SK-N-DZ (cell line): ENCODE measurements at places on chromosomes 4 and X.

DNA sequence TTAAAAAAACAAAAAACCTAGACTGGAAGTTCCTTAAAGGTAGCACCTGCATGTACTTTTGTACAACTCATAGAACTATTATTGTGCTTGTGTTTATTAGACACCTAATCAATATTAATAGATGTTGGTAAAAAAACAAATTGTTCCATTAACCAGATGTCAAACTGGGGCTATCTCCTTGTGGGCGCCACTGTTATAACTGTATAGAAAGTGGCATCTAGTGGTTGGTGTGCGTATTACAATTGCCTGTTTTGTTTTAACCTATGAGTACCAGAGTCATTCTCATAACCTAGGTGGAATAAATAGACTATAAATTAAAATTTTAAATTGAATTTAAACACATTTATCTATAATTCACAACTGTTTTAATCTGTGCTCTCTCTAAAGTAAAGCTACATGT, 97.4 kb downstream of the COL4A5 start:
- peak; percentile 4 for DNase-seq

DNA sequence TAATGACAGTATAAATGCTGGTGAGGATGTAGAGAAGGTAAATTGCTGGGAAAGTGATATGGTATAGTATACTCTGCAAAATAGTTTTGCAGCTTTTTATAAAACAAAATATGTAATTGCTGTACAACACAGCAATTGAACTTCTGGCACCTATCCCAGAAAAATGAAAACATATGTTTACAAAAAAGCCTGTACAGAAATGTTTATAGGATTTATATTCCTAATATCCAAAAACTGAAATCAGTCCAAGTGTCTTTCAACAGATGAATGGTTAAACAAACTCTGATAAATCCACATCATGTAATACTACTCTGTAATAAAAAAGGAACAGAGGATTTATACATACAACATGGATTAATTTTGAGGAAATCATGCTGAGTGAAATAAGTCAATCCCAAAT, 198.4 kb upstream of the ACTRT1 start:
- DNase-seq = no peak

- no peak for DNase-seq
Observed at GRCh38 chr4:55744369-55744768, 75.2 kb upstream of the EXOC1L start.

DNA sequence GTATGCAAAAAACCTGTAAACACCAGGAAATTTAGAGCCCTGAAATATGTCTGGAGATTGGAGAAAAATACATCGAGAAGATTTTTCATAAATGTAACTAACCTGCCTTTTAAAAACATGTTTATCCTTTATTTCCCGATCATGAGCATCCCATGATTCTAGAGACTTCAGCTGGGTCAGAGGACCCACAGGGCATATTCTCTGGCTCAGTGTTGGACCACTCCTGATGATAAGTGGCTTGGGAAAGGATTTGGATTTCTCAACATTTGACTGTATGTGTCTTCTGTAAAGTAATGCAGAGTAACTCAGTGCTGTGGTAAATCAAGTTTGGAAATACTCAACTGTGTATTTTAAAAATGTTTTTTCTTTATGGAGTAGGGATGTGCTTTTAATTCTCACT, 40.0 kb upstream of the ANK2 start:
- DNase-seq = no peak

DNA sequence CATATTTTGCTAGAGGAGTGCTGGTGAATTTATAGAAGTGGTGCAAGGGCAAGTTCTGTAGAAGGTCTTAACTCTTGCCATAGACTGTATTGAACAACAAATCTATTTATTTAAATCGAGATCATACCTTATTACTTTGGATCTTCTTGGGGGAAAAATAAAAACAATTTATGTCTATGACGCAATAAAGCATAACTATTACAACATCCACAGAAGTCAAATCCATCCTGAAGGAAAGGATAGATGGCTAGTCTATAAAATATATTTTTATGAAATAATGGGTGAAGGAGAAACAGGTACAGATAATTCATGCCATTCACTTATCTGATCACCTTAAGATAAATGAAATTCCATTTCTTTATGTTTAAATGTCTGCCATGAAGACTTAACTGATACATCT, 1168.8 kb upstream of the AGA start:
- DNase-seq = no peak

DNA sequence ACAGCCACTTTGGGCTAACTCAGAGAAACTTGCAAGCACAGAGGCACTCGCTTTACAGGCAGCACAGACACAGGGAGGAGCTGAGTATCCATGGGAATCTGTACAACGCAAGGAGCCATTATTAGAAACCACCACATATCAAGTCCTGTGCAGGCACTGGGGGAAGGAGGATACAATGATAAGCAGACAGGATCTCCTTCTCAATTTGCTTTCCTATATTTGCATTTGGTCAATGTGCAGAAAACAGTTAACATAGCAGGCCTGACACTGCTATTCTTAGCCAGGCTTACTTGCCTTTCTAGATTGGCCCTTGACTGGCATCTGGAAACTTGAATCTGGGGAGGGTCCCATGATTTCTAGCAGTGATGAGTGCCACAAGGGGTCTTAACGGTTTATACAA, 65.8 kb downstream of the TEC start:
- no peak for DNase-seq

GRCh38 chr4:155530290-155530689, 136.4 kb upstream of the GUCY1A1 start:
- DNase-seq = no peak

- no peak for DNase-seq
Observed at GRCh38 chrX:152878976-152879755, 18.7 kb upstream of the ZNF185 start.

GRCh38 chrX:103356858-103357257, 552 bp downstream of the TCEAL9 start:
- DNase-seq = no peak

DNA sequence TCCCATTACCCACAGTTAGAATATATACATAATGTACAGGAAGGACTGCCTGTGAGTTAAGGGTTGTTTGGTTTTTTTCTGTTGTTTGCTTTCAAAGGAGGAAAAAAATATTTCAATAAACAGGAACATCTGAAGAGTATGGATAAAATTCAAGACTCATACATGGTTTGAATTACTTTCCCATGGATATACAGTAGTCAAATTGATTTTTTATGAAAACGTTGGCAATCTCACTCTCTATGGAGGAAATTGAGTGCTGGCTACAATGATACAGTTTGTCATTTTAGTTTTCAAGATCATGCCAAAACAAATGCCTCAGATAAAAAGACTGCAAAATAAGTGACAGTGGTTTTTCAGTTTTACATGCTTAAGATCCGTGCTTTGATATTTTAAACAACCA, 116.6 kb downstream of the SH3RF1 start:
- DNase-seq = no peak

GRCh38 chr4:13902146-13902545, 274.6 kb upstream of the BOD1L1 start:
- no peak for DNase-seq

DNA sequence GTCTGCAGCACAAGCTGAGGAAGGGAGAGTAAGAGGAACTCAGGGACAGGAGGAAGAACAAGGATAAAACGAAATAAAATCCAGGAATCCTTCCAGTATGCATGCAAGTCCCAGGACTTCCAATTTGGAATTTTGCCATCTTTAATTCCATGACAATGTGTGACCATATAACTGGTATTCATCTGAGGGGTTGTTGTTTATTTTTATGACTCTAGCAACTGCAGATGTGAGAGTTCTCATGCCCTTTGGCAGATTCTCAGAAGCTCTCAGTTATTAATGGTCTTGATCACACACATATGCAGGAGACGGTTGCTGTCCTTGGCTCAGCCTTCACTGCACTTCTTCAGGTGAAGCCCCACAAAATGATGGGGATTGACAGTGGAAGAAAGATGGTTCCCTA, 148.2 kb downstream of the SMIM20 start:
- DNase-seq = no peak
